ENCODE measurements at places on chromosomes 7 and 10.
A peak's percentile ranks its signal among the peaks of the same experiment; 100 is the strongest.

DNA sequence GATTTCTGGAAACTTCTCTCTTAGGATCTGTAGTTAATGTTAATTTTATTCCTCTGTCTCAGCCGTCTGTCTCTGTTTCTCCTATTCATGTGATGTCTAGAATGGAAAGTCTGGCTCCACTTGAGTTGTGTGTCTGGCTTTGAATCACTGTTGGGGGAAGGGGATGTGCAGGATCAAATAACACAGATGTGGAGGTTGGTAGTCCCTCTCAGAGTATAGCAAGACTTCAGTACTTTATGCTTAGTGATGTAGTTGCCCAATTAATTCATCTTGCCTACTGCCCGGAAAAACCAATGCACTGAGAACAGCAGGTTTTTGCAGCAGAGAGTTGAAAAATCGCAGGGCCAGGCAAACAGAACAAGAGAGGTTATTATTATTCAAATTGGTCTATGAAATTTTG, 79.2 kb downstream of the PHTF2 start:
- DNase-seq, result no peak

DNA sequence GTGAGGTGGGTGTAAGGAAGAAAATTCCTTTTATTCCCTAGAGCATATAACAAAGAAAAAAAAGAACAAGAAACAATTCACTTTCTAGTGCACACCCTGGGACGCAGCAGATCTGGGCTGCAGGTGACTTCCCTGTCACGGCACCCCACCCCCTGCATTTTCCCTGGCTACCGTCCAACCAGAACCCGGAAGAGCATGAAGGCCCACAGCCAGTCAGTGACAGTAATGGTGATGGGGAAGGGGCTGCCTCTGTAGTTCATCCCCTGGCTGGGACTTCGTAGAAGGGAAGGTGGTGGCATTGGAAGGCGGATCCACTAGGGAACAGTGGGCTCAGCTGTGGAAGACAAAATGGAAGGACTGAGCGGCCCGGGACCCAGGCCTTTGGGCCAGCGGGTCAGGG, 236.7 kb downstream of the BUB3 start:
- no peak for DNase-seq

DNA sequence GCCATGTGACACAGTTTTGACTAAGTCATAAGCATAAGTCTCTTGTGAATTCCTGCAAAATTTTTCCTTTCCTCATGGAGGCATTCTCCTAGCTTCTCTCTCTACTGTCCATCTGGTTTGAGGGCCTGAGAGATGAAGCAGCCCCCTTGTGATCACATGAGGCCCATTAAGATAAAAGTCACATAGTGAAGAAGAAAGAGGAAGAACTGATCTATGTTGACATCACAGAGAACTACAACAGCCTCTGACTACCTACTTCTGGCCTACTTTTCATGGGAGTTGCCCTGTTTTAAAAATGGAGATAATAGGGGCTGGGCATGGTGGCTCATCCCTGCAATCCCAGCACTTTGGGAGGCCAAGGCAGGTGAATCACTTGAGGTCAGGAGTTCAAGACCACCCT, 50.4 kb downstream of the TFEC start:
- no peak for DNase-seq

- no peak for DNase-seq
Observed at GRCh38 chr7:66043681-66044497, 31.7 kb upstream of the ASL start.

- DNase-seq, result no peak
Observed at GRCh38 chr10:21508706-21509331, 16.7 kb downstream of the SKIDA1 start.

DNA sequence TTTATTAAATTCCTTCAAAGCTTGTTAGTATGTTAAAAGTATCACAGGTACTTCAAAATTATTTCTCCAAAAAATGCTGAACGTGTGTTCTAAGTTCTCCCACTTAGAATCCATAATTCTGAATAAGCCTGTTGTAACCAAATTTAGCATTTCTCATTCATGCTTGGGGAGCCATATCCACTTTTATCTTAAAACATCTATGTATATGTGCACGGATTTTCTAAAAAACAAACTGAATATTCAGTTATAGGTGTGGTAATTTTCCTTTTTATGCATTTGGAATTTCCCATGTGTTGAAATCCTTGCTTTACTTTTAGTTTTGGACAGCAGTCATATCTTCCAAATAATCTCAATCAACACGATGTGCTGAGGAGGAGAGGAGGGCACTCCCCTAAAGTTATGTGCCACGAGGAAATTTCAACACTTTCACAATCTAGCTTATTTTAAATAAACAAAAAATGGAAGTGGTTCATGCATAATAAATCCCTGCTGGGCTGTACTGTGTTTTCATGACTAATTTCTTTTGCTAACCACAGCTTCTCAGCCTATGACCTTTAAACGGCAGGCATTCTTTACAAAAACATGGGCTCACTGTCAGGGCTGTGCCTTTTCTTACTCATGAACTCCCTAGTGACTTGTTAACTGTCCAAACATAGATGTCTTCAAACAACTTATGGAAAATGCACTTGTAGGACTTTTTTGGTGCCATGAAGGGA, 380.3 kb upstream of the SEMA3C start:
- DNase-seq, result no peak

DNA sequence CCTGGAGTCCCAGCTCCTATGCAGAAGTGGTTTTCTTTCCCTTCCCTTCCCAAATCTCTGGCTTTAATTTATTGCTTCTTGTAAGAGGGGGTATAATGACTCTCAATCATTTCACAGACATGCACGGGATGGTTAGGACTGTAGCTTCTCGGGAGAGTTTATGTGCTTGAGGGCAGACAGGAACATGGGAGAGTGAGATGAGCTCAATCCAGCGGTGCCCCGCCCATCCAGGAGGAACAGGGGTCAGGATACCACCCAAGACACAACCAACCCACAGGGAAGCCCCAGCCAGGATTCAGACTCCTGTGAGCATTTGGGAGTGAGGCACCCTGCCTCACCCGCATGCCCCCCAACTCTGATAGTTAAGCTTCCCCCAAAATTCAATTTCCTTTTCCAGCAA, 33.7 kb upstream of the GATAD1 start:
- DNase-seq, result no peak

DNA sequence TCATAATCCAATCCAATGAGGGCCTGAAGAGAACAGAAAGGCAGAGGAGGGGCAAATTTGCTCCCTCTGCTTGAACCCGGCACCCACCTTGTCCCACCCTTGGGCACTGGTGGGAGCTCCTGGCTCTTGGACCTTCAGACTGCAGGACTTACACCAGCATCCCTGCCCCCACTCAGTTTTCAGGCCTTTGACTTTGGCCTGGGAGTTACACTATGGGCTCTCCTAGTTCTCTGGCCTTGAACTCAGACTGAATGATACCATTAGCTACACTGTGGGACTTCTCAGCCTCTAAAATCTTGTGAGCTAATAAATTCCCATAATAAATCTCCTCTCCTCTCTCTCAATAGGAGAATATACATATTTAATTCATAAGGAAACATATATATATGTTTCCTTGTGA, 114.4 kb downstream of the AHR start:
- DNase-seq, result no peak

DNA sequence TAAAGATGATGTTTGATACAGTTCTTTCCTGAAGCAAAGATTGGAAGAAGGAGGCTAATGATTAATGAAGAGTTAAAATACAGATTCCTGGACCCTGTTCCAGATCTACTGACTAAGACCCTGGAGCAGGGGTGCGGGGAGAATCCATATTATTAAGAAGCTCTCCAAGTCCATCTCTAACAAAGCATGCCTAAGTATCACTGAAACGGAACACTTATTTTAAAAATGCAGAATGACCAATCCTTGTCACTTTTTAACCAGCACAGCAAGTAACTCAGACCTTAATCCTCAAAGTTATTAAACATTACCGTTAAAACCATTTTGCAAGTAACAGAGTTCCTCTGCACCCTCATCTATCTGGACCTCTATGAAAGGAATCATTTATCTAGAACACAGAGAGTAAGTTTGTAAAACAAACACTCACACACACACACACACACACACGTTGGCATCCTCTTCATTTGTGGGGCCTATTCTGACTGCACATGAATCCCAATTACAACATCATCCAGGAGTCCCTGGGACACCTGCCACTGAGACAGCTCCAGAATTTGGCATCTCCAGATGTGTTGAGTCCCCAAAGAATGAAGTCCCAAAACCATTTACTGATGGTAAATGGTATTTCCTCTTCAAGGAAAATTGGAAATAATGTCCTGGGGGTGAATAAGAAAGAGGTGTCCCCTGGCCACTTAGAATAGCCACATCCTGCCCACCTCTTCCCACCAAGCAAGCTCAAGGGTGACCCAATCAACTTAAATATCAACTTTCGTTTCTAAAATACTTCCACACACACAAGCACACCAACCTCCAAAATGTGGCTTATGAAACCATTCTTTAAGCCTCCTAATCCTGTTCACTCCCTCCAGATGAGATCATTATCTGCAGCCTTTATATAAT, 117.5 kb downstream of the PARD3 start:
- no peak for DNase-seq

DNA sequence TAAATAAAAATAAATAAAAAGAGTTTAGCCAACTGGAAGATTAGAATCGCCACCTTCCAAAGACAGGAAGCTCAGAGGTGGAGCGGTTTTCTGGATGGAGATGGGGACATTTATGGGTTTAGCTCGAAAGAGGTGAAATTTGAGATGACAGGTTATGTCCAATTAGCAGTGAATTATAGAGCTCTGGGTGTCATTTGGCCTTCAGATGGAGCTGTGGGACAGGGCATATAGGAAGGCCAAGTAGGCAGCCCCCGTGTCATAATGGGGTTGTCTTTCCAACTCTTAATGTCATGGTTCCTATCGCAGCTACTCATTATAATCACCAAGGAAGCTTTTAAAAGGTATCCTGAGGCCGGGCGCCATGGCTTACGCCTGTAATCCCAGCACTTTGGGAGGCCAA, 21.0 kb upstream of the EEPD1 start:
- no peak for DNase-seq

GRCh38 chr7:155995183-155995612, 182.9 kb upstream of the SHH start:
- no peak for DNase-seq

- no peak for DNase-seq
Observed at GRCh38 chr10:84172467-84173356, 889 bp upstream of the GPR15LG start.

- no peak for DNase-seq
Observed at GRCh38 chr10:103778358-103779139, 76.8 kb downstream of the SH3PXD2A start.

DNA sequence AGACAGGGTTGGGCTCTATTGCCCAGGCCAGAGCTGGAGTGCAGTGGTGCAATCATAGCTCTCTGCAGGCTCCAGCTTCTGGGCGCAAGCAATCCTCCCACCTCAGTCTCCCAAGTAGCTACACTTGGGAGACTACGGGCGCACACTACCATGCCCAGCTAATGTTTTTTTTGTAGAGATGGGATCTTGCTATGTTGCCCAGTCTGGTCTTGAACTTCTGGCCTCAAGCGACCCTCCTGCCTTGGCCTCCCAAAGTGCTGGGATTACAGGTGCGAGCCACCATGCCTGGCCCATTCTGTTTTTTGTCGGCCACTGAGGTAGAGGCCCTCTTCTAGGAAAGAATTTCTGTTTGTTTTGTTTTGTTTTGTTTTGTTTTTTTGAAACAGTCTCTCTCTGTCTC, 12.2 kb downstream of the ALKBH4 start:
- DNase-seq, result no peak

DNA sequence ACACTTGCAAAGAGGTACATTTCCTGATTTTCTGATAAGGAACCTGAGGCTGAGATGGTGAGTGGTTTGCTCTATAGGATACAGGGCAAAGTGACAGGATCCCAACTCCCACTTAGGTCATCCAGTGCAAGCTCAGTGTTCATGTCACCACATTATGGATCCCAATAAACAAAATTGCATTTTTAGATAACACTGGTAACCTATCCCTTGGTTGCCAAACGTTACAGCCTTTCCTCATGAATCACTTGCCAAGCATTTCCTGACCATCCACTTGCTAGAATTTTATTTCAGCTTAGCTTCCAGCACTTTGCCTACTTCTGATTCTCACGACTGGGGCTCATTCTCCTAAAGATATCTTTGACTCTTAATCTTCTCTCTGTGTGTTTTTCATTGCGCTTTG, 131.4 kb upstream of the ODAD2 start:
- DNase-seq, result no peak

GRCh38 chr7:104209063-104209462, 1.2 kb upstream of the ORC5 start:
- no peak for DNase-seq

GRCh38 chr7:143299840-143300239, 11.7 kb downstream of the CASP2 start:
- DNase-seq, result no peak

DNA sequence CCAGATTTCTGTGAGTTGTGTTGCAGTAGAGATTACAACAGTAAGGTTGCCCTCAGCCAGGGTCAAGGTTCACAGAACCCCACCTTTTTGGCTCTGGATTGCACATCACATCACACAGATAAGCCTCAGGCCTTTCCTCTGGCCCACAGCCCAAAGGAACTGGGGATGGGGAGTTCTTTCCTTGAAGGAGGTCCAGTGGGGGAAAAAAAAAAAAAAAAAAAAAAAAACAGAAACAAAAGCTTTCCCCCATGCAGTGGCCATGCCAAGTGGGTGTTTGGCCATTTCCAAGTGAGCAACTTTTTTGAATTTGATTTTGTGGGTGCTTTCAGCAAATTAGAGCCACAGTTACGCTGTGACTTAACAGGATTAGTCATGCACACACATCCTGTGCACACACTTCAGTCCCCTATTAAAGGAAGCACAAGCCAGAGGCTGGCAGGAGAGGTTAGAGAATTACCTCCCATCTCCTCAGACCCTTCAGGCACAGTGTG, 79.3 kb upstream of the NANOS1 start:
- no peak for DNase-seq

DNA sequence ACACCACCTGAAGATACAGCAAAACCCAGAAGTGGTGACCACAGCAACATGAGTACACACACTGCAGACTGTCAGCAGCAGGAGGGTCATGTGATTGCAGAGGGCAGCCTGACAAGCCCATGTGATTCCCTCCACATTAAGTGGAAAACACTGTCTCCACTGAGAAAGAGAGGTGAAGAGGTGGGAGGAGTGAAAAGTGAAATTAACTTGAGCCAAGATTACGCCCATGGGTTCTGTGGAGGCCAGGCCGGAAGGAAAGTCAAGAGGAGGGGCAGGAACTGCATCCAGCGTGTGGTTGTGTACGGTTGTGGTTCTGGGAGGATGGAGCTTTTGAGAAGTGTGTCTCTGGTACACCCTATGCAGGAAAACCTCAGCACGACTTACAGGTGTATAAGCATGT, 138.5 kb downstream of the PLXNA4 start:
- peak; percentile 10 for DNase-seq
